ENCODE measurements at places on chromosomes 13 and 19. TPM values are rescaled to one million over a fixed set of nuclear protein-coding genes. Genes with fewer than 3 reads are reported as not detected.

Gene ZNF528
- total RNA-seq, result 6.2 TPM

Gene SELENOW
- total RNA-seq, result 480 TPM

Gene JSRP1
- not detected for total RNA-seq

Gene C1QTNF9
- total RNA-seq, result not detected

Gene FBL
- total RNA-seq, result 288 TPM

Gene SPACA6
- total RNA-seq, result 5.2 TPM

Gene MEDAG
- 90.3 TPM for total RNA-seq

Gene ZNF442
- 0.32 TPM for total RNA-seq

Gene SKA3
- total RNA-seq, result 6.8 TPM

Gene TMIGD2
- not detected for total RNA-seq

Gene ZIC5
- not detected for total RNA-seq

Gene CEACAM20
- total RNA-seq, result not detected
